ENCODE measurements at places on chromosomes 2 and 18. TPM values are rescaled to one million over a fixed set of nuclear protein-coding genes. Genes with fewer than 3 reads are reported as not detected.

ASB18 gene
- not detected for total RNA-seq

- no peak for DNase-seq
- H3K27ac ChIP-seq = no peak overlapping the region
- no peaks in the 10 kb centered on the region for H3K36me3 ChIP-seq
- H3K4me1 ChIP-seq = no peaks in the 10 kb centered on the region
- no peaks in the 10 kb centered on the region for H3K27me3 ChIP-seq
Observed at GRCh38 chr2:111519071-111519470, 364.9 kb downstream of the ANAPC1 start.

- H3K27me3 ChIP-seq = no peaks in the 10 kb centered on the region
- H3K27ac ChIP-seq = no peak overlapping the region
- H3K4me1 ChIP-seq = no peaks in the 10 kb centered on the region
- H3K36me3 ChIP-seq = no peaks in the 10 kb centered on the region
- no peak overlapping the region for H3K4me3 ChIP-seq
Observed at GRCh38 chr2:100140582-100140981, 1.8 kb downstream of the AFF3 start.

ANKRD36B gene
- total RNA-seq = 13.6 TPM

GRCh38 chr2:16728351-16729136, 62.9 kb upstream of the CYRIA start:
- H3K4me3 ChIP-seq = no peak overlapping the region
- no peak for DNase-seq
- no peaks in the 10 kb centered on the region for H3K27me3 ChIP-seq
- no peaks in the 10 kb centered on the region for H3K36me3 ChIP-seq

SP5 gene
- total RNA-seq = 1.2 TPM

PAX3 gene
- total RNA-seq = not detected

DNA sequence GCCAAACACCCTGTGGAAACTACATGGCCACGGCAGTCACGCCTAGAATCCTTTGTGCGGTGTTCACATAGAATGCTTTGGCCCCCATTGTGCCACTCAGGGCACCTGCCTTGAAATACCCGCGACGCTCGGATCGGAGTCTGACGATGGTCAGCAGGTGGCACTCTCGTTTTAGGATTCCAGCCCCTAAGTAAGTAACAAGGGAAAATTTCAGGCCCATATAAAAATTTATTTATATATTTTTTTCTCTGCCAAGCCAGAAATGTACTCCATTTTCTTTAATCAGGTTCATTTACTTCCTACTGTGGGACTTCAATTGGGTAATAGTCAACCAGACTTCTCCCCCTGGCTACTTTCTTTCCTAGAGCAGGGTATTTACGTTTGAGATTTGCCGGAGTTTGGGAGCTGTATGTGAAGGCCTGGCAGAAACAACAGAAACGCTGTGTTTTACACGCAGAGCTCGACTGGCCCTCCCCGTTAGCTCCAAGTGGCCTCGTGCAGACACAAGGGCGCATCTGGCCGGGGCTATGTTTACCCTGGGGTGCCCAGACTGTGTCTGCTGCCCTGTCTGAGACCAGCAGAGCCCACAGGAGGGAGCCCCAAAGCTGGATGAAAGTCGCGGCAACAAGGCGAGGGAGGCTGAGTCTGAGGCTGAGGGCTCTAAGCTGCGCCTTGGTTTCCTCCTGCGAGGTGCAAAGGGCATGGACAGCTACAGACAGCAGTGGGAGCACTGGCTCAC, 41.6 kb downstream of the LRRC30 start:
- no peak overlapping the region for H3K27ac ChIP-seq
- H3K4me1 ChIP-seq = no peaks in the 10 kb centered on the region
- peak; percentile 34 for DNase-seq
- no peak overlapping the region for H3K4me3 ChIP-seq
- H3K27me3 ChIP-seq = no peaks in the 10 kb centered on the region
- no peaks in the 10 kb centered on the region for H3K36me3 ChIP-seq

LIMS3 gene
- 0.90 TPM for total RNA-seq

- H3K4me1 ChIP-seq = no peaks in the 10 kb centered on the region
- H3K27ac ChIP-seq = no peak overlapping the region
- DNase-seq = no peak
- no peaks in the 10 kb centered on the region for H3K27me3 ChIP-seq
Observed at GRCh38 chr2:79975791-79976565, 328.6 kb downstream of the LRRTM1 start.

DNA sequence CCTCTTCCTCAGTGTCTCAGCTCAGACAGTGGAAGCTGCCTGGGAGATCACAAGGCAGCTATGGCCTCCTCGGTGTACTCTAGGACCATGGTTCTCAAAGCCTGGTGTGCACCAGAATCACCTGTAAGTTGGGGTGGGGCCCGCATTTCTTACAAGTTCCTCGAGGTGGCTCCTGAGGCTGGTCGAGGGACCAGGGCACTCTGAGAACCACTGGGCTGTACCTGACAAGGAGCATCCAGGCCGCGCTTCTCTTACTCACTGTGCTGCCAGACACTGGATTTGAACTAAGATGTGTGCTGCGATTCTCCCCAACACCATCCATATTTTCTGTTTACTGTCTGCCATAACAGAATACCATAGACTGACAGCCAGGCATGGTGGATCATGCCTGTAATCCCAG, 59.5 kb downstream of the DIPK1C start:
- no peak for DNase-seq
- no peaks in the 10 kb centered on the region for H3K36me3 ChIP-seq
- no peaks in the 10 kb centered on the region for H3K4me1 ChIP-seq
- H3K4me3 ChIP-seq = no peak overlapping the region
- H3K27me3 ChIP-seq = no peaks in the 10 kb centered on the region
- no peak overlapping the region for H3K27ac ChIP-seq

GRCh38 chr2:188193230-188193629, 98.4 kb upstream of the GULP1 start:
- no peak overlapping the region for H3K27ac ChIP-seq
- H3K4me3 ChIP-seq = no peak overlapping the region
- H3K36me3 ChIP-seq = no peaks in the 10 kb centered on the region
- no peak for DNase-seq
- H3K27me3 ChIP-seq = no peaks in the 10 kb centered on the region
- H3K4me1 ChIP-seq = no peaks in the 10 kb centered on the region

DNA sequence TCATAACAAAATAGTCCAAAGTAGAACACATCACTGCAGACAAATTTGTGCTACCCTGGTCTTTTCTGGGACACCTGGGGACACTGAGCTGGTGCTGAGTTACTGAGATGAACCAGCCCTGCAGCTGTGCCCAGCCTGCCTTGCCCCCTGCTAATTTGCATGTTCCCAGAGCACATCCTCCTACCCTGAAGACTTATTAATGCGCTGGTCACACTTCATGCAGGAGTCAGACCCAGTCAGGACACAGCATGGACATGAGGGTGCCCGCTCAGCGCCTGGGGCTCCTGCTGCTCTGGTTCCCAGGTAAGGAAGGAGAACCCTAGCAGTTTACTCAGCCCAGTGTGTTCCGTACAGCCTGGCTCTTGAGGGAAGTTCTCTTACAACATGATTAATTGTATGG, 1518.3 kb downstream of the RPIA start:
- H3K27me3 ChIP-seq = no peaks in the 10 kb centered on the region
- no peak for DNase-seq
- H3K27ac ChIP-seq = no peak overlapping the region
- no peaks in the 10 kb centered on the region for H3K36me3 ChIP-seq
- no peaks in the 10 kb centered on the region for H3K4me1 ChIP-seq
- no peak overlapping the region for H3K4me3 ChIP-seq

DNA sequence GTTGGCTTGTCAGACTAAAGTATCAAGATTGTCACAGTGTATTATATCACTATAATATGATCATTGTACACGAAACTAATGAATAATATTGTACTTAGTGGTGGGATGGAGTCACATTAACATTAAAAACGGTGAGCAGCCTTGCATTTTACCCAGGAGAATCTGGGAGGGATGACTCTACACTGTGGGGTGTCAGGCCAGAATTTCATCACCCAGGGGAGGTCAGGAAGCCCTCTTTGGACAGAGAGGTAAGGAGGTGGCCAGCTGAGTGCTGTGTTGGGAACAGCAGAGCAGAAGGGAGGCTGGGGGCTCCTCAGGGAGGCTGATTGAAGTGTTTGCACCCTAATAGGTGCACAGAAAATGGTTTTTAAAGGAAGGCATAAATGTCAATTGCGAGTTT, 33.0 kb downstream of the CDCA7 start:
- no peaks in the 10 kb centered on the region for H3K27me3 ChIP-seq
- no peak for DNase-seq
- no peaks in the 10 kb centered on the region for H3K4me1 ChIP-seq
- no peak overlapping the region for H3K4me3 ChIP-seq

GRCh38 chr2:193869564-193869963, 1674.8 kb upstream of the TMEFF2 start:
- H3K27me3 ChIP-seq = no peaks in the 10 kb centered on the region
- H3K4me1 ChIP-seq = no peaks in the 10 kb centered on the region
- no peak for DNase-seq
- no peak overlapping the region for H3K27ac ChIP-seq
- no peaks in the 10 kb centered on the region for H3K36me3 ChIP-seq

GRCh38 chr18:45910405-45911023, 56.6 kb downstream of the EPG5 start:
- no peak overlapping the region for H3K27ac ChIP-seq
- peak; percentile 35 for DNase-seq
- H3K36me3 ChIP-seq = peaks cover 5% of the 10 kb centered on the region
- no peak overlapping the region for H3K4me3 ChIP-seq
- H3K27me3 ChIP-seq = no peaks in the 10 kb centered on the region
- H3K4me1 ChIP-seq = no peaks in the 10 kb centered on the region

GRCh38 chr18:36247036-36247435, 50.5 kb upstream of the FHOD3 start:
- H3K4me1 ChIP-seq = no peaks in the 10 kb centered on the region
- no peaks in the 10 kb centered on the region for H3K36me3 ChIP-seq
- no peak overlapping the region for H3K4me3 ChIP-seq
- H3K27me3 ChIP-seq = no peaks in the 10 kb centered on the region
- DNase-seq = no peak
- H3K27ac ChIP-seq = no peak overlapping the region

GRCh38 chr2:142218471-142218870, 87.7 kb upstream of the LRP1B start:
- H3K4me1 ChIP-seq = no peaks in the 10 kb centered on the region
- H3K4me3 ChIP-seq = no peak overlapping the region
- no peaks in the 10 kb centered on the region for H3K36me3 ChIP-seq
- H3K27me3 ChIP-seq = no peaks in the 10 kb centered on the region
- no peak for DNase-seq

COL5A2 gene
- 10.4 TPM for total RNA-seq

- H3K27me3 ChIP-seq = no peaks in the 10 kb centered on the region
- H3K4me3 ChIP-seq = no peak overlapping the region
- no peaks in the 10 kb centered on the region for H3K36me3 ChIP-seq
- H3K27ac ChIP-seq = no peak overlapping the region
- no peaks in the 10 kb centered on the region for H3K4me1 ChIP-seq
Observed at GRCh38 chr2:215609089-215610032, 173.5 kb upstream of the FN1 start.

DNA sequence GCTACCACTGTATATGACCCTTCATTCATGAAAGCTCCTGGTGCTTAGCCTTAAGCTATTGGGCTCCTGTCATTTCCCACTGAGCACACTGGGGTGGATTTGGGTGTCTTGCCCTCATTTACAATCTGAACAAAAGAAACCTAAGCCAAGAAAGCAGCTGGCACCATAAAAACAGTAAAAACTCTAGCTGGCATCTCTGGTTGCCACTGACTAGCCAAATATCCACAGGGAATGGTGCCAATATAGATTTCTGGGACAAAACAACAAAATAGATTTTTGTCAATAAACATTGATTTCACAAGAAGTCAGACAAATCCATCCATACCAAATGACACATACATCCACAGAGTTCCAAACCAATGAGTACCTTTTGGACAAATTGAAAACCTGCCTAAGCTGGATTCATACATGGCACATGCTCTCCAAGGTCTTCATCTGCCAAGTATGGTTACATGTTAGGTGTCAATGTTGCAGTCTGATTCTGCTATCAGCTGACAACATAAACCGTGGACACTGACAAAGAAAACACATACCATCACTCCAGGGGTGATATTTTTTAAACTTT, 1081.5 kb upstream of the ZEB2 start:
- no peaks in the 10 kb centered on the region for H3K36me3 ChIP-seq
- H3K27ac ChIP-seq = no peak overlapping the region
- H3K4me1 ChIP-seq = no peaks in the 10 kb centered on the region
- DNase-seq = no peak

TUBA4A gene
- total RNA-seq = 149 TPM

DNA sequence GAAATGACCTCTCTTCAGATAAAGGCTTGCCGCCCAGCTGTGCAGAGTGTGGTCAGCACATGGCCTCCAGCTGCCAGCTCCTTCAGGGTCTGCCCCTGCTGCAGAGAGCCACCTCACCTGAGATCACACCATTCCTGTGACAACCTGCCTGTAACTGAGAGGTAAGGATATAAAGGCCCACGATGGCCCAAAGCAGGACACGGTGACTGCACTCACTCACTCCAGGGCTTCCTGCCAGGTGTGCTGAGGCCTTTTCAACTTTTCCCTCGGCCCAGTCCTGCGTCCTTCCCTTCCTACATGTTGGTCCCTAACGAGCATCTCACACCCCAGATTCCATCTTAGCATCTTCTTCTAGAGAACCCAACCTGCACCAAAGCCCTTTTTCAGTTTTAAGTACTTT, 36.2 kb downstream of the ANKRD44 start:
- no peak overlapping the region for H3K4me3 ChIP-seq
- no peaks in the 10 kb centered on the region for H3K36me3 ChIP-seq
- H3K27ac ChIP-seq = no peak overlapping the region

- DNase-seq = no peak
- H3K36me3 ChIP-seq = no peaks in the 10 kb centered on the region
- no peaks in the 10 kb centered on the region for H3K4me1 ChIP-seq
- no peaks in the 10 kb centered on the region for H3K27me3 ChIP-seq
- no peak overlapping the region for H3K4me3 ChIP-seq
Observed at GRCh38 chr18:66210875-66211274, 393.0 kb downstream of the CDH19 start.

DNA sequence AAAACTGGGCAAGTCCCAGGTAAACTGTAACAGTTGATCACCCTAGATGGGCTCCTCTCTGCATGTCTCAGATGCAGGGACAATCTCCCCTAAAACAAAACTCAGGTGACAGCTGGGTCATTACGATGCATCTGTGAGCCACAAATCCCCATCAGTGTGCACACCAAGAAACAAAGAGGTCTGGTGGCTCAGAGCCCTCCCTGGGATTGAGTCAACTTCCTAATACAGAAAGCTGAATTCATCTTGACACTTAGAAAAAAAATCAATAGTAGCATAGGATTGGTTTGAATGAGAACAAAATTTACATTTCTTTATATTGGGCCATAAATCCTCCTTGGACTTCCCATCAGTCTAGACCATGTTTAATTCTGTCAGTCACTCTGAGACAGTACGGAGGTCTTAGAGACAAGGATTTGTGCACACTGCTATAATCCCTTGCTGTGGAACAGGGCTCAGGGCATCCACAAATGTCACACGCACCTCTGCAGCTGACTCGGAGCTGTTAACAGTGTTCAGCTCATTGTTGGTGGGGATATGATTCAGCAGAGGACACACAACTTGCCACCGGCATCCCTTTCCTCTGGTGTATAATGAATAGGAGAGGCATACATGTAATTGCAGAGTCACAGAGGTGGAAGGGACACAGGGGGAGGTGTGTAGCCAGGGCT, 44.5 kb upstream of the DAPL1 start:
- no peak overlapping the region for H3K4me3 ChIP-seq
- no peaks in the 10 kb centered on the region for H3K36me3 ChIP-seq
- no peak for DNase-seq
- peaks cover 4% of the 10 kb centered on the region for H3K27me3 ChIP-seq
- no peak overlapping the region for H3K27ac ChIP-seq

Measured in colonic mucosa (tissue), 4 donors.